EH (cell line): ENCODE measurements at places on chromosomes 5 and 9.
A peak's percentile ranks its signal among the peaks of the same experiment; 100 is the strongest.

DNA sequence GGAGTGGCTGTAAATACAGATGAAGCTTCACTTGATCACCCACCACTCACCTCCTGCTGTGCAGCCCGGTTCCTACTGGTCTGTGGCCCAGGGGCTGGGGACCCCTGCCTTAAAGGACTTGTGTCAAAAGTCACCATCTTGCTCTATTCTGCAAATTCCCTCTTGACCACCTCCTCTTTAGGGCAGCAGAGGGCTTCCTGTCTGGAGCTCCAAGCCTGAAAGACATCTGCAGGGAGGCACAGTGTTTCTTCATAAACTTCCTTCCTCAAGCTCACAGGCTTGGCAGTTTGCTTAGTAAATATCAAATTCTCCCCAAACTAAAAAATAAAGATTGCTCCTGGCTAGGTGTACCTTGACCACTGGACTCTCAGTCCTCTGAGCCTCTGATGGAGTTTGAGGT, 104.4 kb downstream of the FRMD3 start:
- DNase-seq: no peak

DNA sequence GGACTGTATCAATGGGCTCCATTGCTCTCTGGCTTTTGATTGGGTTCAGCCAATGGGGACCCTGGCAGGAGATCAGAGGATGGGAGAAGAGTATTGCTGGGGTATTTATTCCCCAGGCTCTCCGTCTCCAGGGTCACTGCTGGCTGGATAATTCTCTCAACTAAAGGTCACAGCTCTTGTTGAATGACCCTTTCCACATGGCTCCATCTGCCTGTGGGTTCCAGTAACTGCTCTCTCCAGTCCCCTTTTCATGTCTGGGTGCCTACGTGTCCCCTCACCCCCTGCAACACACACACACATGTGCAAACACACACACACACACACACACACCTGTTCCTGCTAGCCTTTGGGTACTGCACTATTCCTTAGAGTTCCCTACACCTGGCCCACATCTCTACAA, 53.9 kb upstream of the RIC1 start:
- no peak for DNase-seq

DNA sequence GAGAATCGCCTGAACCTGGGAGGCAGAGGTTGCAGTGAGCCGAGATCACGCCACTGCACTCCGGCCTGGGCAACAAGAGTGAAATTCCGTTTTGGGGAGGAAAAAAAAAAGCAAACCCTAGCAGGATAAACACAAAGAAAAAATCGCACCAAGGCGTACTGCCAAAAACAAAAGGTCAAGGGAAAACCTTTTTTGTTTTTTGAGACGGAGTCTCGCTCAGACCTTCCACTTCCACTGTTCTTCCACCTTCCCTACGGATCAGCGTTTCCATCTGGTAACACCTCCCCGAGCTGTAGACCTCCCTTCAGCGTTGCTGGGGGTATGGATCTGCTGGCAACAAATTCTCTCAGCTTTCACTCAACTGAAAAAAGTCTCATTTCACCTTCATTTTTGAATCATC, 20.1 kb upstream of the FCN2 start:
- DNase-seq: no peak

- no peak for DNase-seq
These were observed 6.9 kb downstream of the PBX3 start for GRCh38 chr9:125754096-125754495.

DNA sequence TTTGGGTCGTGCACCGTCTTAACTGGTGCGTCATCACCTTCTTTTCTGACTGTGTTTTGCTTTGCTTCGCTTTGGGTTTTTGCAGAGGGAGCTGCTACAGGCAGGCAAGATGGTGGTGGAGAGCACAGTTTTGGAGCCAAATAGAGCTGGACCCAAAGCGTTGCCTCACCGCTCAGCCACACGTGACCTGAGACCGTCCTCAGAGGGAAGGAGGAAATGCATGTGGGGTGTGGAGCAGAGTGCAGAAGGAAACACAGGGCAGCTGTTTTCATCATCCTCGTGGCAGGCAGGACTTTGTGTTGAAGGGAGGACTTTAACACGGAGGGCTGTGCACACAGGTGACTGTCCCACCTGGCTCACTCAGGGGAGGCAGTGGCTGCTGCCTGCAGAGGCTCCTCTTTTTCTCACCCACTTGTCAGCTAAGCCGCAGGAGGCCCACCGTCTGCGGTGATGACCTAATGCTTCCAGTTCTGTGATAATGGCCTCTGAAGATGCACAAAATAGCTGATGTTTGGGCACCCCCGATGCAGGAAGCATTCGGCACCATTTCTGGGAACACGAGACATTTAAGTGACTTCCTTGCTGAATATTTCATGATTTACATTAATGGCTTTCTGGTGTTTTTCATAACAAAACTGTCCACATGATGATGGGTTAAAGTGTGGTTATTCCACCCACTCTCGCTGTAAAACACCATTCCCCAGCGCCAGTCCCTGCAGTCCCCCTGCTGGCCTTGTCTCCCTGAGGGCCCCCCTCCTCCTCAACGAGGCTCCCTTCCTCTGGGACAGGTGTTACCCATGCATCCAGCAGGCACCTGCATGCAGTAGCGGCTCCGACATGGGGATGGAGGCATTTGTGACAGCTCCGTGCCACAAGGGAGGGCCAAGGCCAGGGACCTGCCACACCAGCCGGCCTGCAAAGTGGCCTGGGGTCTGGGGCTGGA, 12.4 kb upstream of the UBAC1 start:
- no peak for DNase-seq

- DNase-seq: no peak
These were observed 71.3 kb downstream of the LMNB1 start for GRCh38 chr5:126848253-126848652.

GRCh38 chr5:73899055-73899454, 273.1 kb downstream of the ARHGEF28 start:
- peak; percentile 13 for DNase-seq

DNA sequence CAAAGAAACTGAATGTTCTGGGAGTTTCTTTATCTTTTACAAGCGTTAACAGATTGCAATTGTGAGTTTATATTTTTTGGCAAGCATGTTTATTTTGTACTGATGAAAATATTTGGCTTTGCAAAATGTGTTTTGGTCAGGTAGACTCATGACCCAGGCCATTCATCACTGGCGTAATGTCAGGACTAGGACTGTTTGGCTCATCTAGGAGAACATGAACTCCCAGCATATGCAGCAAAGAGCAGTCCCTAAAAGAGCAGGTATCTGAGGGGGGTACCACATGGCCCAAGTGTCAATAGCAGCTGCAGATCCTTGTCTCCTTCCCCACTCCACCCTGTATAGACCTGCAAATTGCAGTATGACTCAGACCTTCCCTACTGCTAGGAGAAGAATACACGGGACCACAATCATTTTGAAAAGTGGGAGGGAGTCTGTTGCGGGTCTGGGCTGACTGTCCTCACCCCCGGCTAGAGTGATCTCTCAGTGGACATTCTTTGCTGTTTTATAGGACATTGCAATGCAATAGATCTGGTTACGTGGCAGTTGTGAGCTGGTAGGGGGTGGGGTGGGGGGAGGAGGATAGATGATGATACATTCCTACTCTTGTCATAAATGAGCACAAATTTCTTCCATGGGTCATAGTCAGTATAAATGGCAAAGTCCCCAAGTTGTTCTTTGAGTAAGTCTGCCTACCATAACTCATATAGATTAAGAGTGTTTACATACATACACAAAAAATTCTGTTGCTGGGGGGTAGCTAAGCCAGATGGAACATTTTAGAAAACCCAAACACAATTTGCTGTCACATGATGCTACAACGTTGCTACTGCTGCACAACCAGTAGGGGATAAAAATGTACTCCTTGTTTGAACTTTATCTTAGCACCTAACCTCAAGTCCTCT, 20.8 kb upstream of the SNCAIP start:
- peak; percentile 21 for DNase-seq

DNA sequence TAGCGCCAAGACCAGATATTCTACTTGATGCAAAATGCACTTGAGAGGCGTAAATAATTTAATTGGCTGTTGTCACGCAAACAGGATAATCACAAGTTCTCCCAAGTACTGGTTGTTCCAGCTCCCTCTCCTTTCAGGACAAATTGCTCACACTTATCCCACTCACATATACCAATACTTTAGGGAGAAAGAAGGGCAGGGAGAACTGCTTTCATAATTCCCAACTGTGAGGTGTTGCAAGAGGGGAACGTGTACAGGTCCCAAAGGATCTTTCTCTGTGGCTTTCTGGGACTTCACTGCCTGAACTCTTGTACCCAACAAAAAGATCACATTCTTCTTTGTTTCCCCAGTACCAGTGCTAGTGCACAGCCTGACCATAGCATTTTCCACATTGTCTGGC, 21.5 kb upstream of the TGFBI start:
- DNase-seq: no peak

DNA sequence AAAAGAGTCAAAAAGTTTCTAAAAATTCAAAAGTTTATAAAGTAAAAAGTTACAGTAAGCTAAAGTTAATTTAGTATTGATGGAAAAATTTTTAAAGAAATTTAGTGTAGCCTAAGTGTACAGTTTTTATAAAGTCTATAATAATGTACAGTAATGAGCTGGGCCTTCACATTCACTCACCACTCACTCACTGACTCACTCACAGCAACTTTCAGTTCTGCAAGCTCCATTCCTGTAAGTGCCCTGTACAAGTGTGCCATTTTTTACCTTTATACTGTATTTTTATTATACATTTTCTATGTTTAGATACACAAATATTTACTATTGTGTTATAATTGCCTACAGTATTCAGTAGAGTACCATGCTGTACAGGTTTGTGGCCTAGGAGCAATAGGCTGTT, 239.5 kb upstream of the MAP3K1 start:
- DNase-seq: peak; percentile 18

DNA sequence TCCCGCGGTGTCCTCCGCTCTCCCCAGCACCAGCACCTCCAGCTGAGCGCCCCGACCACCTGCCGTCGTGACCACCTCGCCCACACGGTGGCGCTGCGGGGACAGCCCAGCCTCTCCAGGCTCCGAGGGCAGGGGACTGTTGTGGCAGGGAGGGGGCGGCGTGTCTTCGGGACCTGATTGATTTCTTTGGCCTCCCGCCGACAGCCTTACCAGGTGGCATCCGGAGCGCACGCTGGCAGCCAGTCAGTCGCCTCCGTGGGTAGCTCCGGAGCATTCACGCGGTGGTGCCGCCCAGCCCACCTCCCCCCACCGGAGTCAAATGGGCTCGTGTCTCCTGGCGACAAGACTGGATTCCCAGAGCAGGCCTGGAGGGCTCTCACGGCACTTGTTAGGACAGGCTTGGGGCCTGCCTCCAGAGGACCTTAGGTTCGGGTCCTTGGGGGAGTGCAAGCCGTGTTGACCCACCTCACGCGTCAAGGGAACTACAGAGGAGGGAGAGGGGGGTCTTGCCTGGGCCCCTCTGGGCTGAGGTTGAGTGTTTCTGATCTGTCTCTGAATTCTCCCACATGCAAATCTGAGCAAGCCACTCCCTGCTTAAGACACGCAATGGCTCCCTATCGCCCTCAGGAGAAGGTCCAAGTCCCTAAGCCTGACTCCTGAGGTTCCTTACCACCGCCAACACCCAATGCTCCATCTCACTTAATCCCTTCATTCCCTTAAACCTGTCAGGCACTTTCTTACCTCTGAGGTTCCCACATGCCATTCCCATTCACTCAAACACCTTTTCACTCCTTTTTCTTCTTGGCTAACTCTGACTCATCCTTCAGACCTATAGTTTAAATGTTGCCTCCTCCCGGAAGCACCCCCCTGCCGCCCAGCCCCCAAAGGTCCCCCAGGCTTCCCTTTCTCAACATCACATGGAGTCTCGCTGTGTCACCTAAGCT, 51.2 kb upstream of the GGTA1 start:
- peak; percentile 71 for DNase-seq

DNA sequence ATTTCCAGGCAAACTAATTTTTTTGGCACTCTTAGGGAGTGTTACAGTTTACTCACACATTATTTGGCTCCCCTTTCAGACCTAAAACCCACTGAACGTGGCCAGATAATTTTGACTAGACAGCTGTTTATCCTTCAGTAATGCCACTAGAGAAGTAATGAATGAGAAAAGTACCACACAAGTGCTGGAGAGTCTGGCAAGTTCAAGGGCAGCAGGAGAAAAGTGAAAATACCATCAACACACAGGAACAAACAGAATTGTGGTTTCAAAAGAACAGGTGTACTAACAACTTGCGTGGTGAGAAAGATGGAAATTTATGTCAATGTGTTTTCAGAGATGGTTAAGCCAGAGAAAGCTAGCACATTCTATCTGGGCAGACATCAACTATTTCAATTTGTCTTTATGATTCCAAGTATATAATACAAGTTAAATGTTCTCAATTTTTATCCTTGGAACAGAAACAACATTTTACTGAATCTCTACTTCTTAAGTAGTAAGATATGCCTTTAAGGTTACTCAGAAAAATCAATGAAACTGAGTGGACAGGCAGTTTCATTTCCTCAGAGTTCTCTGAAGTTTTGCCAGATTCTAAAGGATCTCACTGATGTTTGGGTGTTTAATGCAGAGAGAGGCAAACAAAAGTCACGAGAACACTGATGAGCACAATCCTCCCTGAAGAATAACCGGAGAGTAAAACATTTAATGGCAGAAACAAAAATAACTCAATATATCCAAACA, 91.0 kb downstream of the ARSB start:
- no peak for DNase-seq

DNA sequence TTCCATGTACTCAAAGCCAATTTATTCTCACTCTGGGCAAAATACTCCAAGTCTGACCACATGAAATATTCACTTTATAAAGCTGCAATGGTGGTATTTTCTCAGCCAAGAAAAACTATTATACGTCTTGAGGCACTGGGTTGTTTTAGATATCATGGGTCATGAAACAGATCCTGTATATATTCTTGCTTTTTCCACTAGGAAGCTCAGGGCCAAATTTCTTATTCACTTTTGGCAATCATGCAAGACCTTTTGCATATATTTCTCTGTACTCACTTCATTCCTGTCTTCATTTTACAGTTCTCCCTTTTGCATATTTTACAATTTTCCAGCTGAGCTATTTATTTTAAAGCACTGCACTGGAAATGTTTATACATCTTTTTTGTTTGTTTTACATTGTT, 49.8 kb downstream of the GABBR2 start:
- DNase-seq: peak; percentile 84

GRCh38 chr5:65204966-65205365, 276.8 kb downstream of the ADAMTS6 start:
- peak; percentile 26 for DNase-seq

DNA sequence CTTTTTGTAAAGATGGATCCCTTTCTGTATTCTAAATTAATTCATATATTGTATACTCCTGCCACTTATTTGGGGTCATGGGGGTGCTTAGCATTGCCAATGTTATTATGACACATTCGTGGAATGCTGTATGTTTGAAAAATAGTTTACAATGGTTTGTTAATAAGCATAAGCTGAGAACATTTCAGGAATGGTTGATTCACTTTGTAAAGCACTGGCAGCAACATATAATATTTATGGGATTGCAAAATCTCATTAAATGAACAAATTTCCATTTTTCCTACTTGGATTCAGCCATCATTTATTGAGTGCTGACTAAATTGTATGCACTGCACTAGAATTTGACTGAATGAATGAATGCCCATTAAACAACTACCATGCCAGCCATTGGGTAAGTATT, 215.2 kb upstream of the KLF4 start:
- peak; percentile 15 for DNase-seq

DNA sequence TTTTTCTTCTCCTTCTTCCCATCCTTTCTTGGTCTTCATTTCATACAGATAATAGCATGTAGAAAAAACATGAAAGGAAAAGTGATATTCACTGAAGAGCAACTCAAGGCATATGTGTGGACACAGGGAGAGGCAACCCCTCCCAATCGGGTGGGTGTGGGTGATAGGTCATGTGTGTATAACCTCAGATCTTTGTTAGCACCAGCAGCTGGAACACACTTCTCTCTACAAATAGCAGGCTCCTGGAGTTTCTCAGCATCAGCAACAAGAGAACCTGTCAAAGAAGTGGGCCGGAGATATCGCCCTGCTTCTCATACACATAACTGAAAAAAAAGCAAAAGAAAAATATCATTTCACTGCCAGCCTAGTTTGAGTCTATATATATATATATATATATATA, 426.4 kb downstream of the DTWD2 start:
- DNase-seq: no peak
